Amniotic stem cell (primary cell): ENCODE measurements at places on chromosomes 12 and 14.

GRCh38 chr12:3446235-3446634 lies 44.8 kb upstream of the PRMT8 start:
- no peak for DNase-seq

- DNase-seq = no peak
Observed at GRCh38 chr12:65113621-65114035, 7.5 kb downstream of the WIF1 start.

DNA sequence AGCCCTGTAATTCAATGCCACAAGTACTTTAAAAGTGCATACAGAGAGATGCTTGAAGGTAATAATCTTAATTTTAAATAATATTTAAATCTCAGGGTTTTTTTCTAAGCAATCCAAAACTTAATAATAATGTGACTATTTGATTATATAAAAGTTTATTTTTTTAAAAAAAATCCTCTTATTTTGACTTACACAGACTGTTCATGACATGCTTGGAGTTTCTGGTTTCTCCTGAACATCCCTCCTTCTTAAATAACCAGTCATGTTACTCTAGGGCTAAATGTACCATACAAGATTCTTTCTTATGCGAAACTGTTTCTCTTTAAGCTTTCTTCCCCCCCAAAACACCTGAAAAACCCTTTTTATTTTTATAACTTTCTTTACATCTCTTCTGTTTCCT lies 58.2 kb upstream of the SLC2A13 start:
- no peak for DNase-seq

DNA sequence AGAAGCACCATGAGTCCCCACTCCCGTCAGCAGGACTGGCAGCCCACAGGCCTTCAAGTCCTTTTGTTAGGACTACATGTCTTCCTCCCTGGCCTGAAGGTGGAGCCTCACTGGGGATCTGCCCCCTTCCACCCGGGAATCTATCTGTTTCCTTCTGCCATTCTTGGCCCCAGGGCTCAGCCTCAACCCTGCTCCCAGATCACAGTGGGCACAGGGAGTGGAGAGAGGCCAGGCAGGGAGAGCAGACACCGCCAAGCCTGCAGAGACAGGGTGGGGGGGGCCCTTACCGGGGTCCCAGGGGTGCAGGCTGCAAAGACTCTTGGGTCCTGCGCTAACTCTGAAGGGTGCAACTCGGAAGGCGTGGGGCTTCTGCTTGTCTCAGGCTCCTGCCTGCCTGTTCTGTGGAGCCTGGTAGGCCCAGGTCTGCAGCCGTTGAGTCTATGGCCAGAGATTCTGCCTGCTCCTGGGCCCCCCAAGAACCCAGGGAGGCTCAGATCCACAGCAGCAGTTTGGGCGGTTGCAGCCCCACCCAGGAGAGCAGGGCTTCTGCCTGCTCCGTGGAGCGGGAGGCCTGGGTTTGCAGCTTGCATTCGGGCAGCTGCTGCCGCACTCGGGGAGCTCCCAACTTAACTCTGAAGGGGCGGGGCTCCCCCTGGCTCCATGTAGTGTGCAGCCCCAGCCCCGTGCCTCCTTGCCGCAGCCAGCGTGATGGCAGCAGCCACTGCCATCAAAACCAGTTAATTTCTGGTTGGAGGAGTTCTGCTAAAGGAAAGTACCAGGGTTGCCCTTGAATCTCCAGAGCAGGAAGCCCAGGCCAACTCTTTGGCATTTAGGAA lies 21.7 kb upstream of the PLBD1 start:
- no peak for DNase-seq

DNA sequence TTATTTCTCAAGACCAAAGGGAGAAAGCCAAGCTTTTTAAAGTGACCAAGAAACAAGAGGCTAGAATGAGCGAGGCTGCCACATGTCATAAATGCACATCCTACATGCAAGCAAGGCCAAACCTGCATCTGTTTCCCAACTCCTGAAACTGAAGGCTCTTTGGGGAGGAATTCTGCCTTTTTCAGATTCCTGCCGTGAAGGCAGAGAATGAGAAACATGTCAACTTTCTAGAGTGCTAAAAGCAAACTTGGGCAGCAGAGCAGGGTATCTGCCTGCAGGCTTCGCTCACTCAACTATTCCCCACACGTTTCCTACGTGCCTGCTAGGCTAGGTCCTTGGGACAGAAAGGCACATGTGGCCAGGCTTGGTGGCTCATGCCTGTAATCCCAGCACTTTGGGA lies 15.2 kb downstream of the DPF3 start:
- DNase-seq = no peak

GRCh38 chr12:108612788-108613282 lies 15.0 kb upstream of the TMEM119 start:
- DNase-seq = no peak

DNA sequence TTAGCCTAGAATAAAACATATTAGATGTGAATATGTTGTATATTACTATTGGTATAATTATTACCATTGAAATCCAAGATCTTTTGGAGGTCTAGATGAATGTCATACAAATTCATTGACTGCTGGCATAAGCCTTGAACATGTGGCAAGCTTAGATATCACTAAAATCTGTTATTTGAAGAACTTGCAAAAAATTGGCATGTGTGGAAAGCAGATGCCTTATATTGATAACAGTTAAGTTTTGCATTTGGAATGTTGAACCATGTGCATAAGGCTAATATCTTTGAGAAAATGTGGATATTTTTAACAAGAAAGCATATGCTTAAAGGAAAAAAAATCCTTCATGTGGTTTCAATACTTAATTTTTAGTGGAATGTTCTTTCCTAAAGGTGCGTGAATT lies 203.6 kb upstream of the PRICKLE1 start:
- DNase-seq = no peak

GRCh38 chr12:75437564-75437963 lies 43.0 kb upstream of the GLIPR1 start:
- no peak for DNase-seq

DNA sequence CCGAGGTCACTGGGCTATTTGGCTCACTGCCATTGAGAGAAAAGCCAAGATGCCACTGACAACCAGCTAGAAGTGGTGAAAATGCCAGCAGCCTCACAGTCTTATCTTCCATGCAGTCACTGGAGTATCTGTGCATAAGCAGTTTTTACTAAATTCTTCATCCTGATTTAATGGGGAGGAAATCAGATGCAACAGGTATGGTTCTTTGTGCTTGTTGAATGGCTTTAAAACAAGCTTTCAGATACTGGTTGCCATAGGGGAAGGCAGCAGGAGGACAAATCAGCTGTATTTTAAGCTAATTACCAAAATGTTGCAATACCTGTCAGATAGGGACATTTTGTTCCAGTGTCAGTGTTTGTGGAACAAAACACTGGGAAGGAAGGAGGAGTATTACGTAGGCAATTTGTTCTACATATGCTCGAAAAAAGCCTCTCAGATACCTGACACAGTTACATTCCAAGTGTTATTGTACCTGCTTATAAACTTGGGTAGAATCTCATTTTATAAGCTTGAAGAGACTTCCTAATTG lies 54.1 kb upstream of the ARHGAP5 start:
- DNase-seq = no peak

DNA sequence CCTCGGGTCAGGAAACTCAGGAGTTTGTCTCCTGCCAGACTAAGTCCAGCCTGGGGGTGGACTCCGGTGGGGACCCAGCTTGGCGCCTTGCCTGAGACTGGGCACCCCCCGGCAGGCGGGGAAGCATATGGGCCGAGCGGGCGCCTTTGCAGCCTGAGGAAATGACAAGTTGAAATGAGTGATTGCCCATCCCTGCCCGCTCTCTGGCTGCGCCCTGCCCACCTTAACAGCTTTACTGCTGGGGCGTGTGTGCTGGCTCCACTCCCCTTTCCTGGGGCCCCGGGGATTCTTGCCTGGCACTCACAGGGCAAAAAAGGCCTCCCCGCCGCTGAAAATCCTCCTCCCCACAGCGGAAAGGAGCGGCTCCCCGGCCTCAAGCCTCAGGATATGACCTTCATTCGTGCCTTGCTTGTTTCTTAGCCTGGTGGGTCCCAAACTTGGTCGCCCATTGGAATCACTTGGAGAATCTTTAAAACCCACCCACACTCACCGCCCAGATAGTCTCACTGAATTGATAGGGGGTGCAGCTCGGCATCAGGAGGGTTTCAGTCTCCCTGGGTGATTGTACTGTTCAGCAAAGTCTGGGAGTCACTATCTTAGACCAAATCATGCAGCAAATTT lies 1.5 kb downstream of the RFLNA start:
- DNase-seq = no peak

- DNase-seq = no peak
Observed at GRCh38 chr12:28974883-28975282, 174.2 kb upstream of the FAR2 start.

DNA sequence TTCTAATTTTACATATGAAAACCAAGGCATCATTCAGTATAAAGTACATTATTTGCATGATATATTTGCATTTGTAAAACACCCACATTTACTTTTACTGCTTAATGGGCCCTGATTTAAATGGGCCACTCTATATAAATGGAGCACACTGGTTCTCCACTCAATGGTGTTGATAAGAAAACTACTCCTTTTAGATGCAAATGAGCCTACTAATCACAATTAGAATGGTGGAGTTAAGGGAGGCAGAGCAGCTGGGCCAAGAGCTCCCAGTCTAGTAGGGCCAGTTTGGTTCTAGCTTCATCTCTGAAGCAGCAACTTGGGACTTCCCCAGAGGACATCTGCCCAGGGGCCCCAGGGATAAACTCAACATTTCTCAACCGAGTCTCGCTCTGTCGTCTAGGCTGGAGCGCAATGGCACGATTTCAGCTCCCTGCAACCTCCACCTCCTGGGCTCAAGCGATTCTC lies 120.7 kb downstream of the FOXN3 start:
- DNase-seq = no peak

DNA sequence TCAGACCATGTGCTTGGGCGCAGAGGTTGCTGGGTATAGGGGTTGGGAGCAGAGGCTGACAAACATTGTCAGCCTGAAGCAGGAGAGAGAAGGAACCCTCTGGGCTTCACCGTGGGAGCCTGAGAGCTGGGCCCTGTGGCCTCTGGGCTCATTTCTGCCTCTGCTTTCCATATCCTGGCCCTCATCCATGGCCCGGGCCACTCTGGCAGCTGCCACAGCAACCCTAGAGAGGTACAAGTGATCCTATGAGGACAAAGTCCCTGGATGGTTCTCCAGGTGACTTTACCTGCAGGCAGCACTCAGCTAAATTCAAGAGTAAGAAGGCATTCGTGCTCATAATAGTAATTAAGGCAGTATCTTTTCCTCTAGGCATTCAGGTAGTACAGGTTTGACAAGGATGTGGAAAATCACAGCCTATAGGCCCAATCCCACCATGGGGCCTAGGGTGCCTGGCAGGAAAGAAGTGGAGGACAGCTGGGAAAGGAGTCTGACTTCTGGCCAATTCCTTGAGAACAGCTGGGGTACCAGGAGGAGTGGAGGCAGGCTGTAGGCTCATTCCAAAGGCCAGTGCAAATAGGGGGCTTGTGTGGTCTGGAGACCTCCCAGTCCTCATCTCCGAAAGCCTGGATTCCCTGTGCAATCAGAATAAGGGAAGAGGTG lies 3.6 kb upstream of the TTC7B start:
- no peak for DNase-seq

DNA sequence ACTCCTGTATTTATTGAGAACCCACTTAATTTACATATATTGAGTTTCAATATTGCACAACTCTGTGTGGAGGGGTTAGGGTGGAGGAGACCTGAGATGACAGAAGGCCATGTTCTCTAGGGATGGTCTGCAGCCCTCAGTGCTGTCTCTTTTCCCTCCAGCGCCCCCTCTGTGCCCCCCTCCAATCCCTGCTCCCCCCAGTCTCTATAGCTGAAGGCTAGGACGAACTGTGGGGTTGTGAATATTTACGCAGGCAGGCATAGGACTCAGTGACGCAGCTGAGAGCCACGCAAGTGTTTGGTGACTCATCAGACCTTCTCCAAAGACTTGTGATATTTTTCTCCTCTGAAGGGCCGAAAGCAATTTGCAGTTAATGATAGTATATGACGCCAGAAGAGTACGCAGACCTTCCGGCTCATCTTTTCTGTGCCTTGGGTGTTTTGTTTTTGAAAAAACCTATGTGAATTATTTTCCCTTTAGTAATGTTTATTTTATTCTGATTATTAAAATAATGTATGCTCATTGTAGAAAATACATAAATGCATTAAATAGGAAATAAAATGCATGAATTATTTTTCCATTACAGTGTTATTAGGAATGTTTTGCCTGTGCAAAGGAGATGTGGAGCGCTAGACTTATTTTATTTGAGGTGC lies 85.3 kb downstream of the SLC25A47 start:
- DNase-seq = no peak

DNA sequence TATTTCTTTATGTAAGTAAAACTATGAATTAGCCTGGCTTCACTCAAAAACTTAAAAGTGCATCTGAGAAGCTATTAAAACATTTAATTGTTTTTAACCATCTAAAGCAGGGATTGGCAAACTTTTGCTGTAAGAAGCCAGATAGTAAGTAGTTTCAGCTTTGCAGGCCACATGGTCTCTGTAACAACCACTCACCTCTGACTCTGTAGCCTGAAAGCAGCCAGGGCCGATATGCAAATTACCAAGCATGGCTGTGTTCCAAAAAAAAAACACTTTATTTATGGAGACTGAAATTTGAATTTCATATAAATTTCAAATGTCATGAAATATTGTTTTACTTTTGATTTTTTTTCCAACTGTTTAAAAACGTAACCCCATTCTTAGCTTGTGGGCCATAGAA lies 95.3 kb downstream of the CIT start:
- no peak for DNase-seq

GRCh38 chr12:82187011-82187410 lies 171.2 kb downstream of the CCDC59 start:
- DNase-seq = no peak

DNA sequence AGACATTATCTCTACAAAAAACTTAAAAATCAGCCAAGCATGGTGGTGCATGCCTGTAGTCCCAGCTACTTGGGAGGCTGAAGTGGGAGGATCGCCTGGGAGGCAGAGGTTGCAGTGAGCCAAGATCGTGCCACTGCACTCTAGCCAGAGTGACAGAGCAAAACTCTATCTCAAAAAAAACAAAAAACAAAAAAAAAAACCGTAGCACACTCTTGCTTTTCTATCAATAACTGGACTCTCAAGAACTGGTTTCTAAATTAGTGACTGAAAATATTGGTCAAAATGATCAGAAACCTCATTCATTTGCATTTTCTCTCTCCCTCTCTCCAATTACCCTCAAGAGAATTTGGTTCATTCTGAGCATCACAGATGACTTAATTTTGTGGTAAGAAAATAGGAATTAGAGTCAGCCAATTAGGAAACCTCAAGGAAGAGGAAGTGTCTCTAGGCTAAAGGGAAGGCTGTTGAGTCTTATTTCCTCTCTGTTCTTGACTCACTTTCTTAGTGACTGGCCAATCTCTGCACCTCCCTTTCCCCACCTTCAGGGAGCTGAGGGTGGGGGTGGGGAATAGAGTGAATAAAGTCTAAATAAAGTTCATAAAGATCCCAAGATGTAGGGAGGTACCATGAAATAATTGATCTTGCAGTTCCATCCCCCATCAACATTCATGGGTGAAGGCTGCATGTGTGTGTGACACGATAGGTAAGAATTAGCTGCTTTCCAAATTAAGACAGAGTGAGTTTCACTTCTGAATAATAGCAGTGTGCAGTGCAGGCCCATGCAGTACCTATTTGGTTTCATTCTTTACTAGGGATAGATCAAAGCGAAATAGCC lies 6.8 kb upstream of the PSMA6 start:
- DNase-seq = no peak
